Astrocyte (in vitro differentiated cells and primary cell): ENCODE measurements at places on chromosomes 11 and 22. TPM values are rescaled to one million over a fixed set of nuclear protein-coding genes. Genes with fewer than 3 reads are reported as not detected.

Gene BAIAP2L2
- total RNA-seq: 0.54 and 0.94 TPM in 2 replicates

Gene BEST1
- 0.60 and 0.66 TPM in 2 replicates for total RNA-seq

Gene LRRC10B
- total RNA-seq: 0.09 and 0.12 TPM in 2 replicates

Gene MPPED2
- 1.1 and 1.6 TPM in 2 replicates for total RNA-seq

Gene HBB
- total RNA-seq: not detected in 2 replicates

Gene CD6
- 0.39 and 0.58 TPM in 2 replicates for total RNA-seq

Gene NELL1
- total RNA-seq: 0.45 TPM in 1 of 2 replicates, not detected in the other

Gene TRIM48
- total RNA-seq: not detected in 2 replicates

Gene RIC8A
- 157 TPM in 2 replicates for total RNA-seq

Gene CTTN
- 291 and 344 TPM in 2 replicates for total RNA-seq

Gene MRGPRF
- 3.2 and 4.1 TPM in 2 replicates for total RNA-seq

Gene SLC22A25
- not detected in 2 replicates for total RNA-seq

Gene NLRP14
- not detected in 2 replicates for total RNA-seq

Gene IL17REL
- not detected in 2 replicates for total RNA-seq

Gene MUC2
- total RNA-seq: not detected in 2 replicates

Gene MB
- total RNA-seq: not detected in 2 replicates

Gene OPCML
- 7.9 and 12.7 TPM in 2 replicates for total RNA-seq
